Fibroblast of lung (primary cell): ENCODE measurements at places on chromosomes 5 and 9.

DNA sequence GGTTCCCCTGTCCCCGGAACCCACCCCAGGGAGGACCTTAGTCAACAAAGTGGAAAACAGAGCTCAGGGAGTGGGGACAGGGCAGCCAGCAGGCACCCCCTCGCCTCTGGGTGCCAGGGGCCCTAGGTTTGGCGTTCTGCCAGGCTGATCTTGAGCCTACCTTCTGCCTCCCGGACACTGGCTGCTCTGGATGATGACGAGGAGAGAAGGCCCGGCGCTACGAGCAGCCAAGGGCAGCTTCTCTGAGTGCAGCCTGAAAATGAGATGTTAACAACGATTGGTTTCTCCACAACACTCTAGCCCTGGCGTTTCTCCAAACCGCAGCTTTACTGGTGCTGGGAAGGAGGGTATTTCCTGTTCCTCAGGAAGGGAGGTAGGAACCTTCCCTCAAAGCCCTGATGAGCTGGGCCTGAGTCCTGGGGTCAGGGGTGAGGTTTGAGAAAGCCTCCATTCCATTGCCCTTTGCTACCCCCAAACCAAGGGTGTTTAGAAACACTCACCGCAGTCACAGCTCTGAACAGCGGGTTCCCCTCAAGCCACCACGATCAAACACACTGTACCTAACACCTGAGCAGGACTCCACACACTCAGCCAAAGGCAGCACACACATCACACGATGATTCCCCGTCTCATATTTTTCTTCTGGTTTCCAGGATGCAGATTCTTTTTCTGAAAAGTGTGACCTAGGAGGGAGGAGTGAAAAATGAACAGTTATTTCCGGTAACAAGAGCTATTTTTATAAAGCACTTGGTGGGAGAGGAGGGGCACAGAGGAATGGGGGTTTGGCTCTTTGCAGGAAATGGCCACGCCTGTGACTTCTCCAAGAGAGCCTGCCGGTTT, at the start of gene STING1:
Gene STING1, minus strand, starts transcription at position 709 of the 840 bp plus-strand sequence. CDS start 1,054 bp downstream, outside the sequence.
- DNase-seq, result peak; percentile 95

DNA sequence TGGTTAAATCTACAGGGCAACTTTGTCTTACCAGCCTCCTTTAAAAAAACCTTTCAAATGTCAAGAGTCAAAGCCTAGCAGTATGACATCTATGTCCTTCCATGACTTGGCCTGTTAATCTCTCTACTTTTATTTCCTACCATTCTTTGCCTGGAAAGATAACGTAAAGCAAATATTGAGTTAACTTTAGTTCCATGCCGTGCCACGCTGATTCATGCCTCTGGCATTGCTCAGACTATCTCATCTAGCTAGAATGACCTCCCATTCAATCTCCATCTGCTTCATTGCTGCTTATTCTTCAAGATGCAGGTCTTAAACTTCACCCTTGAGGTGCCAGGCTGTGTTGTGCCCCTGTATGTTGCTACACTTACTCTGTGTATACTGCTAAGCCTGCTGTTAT, 729.8 kb downstream of the EFNA5 start:
- peak; percentile 46 for DNase-seq

GRCh38 chr5:148343046-148343407, 7.7 kb downstream of the SPINK9 start:
- DNase-seq, result no peak

- DNase-seq, result no peak
Observed at GRCh38 chr5:154509784-154510555, 31.9 kb upstream of the HAND1 start.
